ELR (cell line): ENCODE measurements at places on chromosomes 1 and 21.

GRCh38 chr1:6805004-6805416 lies 19.8 kb downstream of the CAMTA1 start:
- peak; percentile 47 for DNase-seq

DNA sequence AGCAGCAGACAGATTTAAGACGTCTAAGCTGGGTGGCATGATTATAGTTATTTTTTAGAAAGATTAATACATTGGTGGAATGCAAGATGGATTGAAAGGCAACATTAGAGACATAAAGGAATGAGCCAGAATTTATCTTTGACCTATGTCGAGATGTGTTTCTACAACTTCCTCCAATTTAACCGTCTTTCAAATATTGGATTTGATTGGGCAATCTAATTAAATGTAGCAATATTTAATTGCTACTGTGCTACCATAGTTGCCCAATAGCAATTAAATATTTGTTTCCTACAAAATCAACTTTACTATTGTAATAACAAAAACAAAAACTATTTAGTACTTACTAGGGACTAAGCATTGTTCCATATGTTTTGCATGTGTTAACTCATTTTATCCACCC lies 30.4 kb upstream of the CYP4A22 start:
- no peak for DNase-seq

GRCh38 chr1:111758373-111758772 lies 2.7 kb downstream of the DDX20 start:
- DNase-seq: peak; percentile 29

- DNase-seq: no peak
Measured at GRCh38 chr1:226023735-226024134, 24.6 kb upstream of the SDE2 start.

- peak; percentile 74 for DNase-seq
Measured at GRCh38 chr1:209652873-209653401, 712 bp upstream of the LAMB3 start.

DNA sequence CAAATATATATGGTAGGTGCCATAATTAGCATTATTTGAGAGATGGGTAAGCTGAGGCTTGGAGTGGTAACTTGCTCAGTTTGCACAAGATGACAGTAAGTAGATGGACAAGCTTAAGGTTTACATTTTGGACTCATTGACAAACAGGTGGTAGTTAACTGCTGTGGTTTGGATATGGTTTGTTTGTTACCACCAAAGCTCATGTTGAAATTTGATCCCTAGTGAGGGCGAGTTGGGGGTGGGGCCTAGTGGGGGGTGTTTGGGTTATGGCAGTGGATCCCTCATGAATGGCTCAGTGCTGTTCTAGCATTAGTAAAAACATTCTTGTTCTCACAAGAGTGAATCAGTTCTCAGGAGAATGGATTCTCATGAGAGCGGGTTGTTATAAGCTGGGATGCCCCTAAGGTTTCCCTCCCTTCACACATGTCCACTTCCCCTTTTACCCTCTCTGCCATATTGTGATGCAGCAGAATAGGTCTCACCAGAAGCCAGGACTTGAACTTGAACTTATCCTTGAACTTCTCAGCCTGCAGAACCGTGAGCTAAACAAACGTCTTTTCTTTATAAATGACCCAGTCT lies 6.6 kb upstream of the PRRX1 start:
- no peak for DNase-seq

DNA sequence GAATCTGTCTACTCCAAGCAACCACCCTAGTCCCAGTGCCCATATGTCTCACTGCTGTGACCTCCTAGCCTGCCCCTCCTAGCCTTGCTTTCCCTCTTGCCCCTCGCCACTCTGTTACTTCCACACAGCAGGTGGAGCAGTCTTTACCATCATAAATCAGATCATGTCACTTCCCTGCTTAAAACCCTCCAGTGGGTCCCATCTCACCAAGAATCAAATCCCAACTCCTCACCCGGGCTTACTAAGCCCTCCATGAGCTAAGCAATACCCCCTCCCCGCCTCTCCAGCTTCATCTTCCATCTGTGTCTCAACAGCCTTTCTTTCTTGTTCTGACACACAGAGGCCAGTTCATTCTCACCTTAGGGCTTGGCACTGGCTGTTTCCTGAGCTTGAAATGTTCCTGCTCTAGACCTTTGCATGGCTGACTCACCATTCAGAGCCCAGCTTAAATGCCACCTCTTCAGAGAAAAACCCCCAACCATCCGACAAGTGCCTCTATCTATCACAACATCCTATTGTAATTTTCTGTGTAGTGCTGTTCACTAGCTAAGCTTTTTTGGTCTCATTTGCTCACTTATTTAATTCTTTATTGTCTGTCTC lies 22.3 kb downstream of the KNCN start:
- no peak for DNase-seq

DNA sequence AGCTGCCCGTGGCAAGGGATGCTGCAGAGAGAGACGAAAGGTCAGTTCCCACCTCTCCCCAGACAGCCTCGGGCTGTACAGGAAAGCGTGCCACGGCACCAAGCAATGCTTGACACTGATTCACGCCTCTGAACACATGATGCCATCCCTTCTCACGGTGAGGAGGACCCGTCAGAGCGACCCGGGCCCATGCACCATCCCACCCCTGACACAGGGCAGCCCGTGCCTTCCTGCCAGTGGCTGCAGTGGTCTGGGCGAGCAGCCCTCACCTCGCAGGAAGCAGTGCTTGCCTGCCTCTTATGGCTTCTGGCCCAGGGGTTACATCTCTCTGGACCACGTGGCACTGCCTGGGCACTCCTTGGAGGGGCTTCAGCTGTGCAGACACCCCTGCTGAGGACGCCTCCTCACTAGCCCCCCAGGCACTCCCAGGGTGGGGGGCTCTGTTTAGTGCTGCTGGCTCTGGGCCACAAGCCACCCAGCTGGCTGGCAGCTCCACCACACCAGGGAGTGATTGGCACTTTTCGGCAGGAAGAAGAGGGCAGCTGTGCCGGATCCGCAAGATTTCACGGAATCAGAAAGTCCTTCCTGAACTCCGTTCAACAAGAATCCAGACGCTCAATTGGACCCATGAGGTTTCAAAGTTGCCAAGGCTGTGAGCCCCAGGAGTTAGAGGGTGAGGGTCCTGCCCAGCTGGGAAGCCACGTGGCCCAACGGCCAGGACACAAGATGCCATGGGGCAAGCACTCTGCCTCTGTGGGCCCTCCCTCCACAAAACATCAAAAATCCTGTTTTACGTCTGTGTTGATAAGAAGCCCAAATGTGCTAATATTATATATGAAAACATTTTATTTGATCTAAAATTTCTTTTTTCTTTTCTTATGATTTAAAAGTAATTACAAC lies 34.8 kb upstream of the SLC19A1 start:
- no peak for DNase-seq

GRCh38 chr1:110770832-110771231 lies 96.1 kb upstream of the KCNA3 start:
- DNase-seq: no peak
